ENCODE measurements at places on chromosomes 3 and 15.

DNA sequence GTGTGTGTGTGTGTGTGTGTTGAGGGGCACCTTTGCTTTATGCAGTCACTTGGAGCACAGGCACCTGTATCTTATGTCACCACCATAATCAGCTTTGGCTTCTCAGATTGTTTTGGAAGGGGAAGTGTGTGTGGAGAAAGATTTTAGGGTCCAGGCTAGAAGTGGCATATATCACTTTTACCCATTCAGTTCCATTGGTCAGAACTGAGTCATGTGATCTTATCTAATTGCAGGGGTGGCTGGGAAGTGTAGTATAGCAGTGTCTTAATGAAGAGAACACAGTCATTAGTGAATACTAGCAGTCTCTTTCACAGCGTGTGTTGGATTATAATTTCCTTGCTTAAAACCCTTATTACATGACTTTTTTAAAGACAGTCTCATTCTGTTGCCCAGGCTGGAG, 20.6 kb downstream of the NCK1 start:
- DNase-seq: no peak

GRCh38 chr3:172673210-172673679, 37.6 kb downstream of the NCEH1 start:
- no peak for DNase-seq

DNA sequence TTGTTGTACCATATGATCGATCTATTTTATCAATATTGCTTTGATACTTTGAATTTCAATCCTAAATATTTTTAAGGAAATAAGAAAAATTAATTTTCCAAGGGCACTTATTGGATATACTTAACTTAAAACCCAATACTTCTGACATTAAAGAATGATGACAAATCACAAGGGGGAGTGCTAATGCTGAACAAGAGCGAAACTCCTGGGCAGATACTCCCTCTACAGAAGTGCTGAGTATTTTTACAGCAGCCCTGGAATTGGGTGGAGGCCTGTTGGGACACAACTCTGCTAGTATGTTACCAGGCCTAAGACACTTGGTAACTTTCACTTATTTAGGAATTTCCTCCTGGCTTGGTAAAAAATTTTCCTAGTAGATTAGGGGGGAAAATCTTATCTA, 46.2 kb downstream of the DENND6A start:
- DNase-seq: no peak

DNA sequence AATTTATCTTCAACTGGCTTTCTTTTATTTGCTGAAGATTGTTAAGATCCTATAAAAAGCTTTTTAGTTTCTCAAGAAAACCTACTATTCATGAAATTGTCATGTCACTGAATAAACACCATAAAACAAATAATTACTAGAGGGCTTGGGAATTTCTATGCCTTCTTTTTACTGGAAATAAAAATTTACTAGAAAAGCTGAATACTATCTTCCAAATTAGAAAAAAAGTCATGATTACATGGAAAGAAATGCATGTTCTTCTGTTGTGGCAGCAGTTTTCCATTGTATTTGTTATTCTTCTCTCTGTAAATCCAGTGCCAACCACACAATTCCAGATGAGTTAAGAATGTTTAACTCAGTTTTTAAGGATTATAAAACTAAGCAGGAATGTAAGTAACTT, 153.8 kb downstream of the RAP2B start:
- no peak for DNase-seq

DNA sequence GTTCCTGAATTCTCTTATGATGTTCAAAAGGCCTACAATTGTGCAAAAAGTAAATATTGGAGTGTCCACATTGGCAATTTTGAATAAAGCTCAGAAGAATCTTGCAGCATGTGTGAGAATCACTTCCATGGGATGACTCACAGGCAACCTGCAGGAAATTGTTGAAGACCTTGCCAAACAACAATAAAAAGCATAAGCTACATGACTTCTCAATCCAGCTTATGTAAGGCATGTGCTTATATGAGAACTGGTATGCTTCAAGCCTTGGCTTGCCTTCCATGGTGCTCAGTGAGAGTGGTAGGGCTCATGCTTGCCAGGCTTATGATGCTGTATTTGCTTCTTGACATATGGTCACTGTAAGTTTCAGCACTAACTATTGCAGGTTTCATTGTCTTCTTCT, 18.4 kb upstream of the BCHE start:
- no peak for DNase-seq

GRCh38 chr15:96054621-96055020, 275.9 kb upstream of the NR2F2 start:
- no peak for DNase-seq

DNA sequence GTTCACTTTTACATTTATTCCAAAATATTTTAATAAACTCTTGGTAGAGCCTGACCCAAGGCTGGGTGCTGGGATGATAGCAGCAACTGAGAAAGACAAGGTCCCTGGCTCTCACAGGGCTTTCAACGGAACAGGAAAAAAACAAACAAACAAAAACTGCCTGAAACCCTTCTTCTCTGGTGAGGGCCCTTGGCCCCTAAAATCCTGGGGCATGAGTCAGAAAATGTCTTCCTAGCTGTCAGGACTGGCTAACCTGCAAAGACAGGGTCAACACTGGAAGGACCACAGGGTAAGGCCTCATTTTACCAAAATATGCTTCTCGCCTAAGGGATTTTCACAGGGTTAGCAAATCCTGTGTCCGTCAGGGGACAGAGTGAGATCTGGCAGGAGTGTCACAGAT, 45.7 kb upstream of the WNT5A start:
- DNase-seq: no peak

- DNase-seq: no peak
These were observed 5.1 kb downstream of the ABHD5 start for GRCh38 chr3:43695863-43696262.

GRCh38 chr3:18853269-18853668, 295.0 kb upstream of the KCNH8 start:
- DNase-seq: no peak

DNA sequence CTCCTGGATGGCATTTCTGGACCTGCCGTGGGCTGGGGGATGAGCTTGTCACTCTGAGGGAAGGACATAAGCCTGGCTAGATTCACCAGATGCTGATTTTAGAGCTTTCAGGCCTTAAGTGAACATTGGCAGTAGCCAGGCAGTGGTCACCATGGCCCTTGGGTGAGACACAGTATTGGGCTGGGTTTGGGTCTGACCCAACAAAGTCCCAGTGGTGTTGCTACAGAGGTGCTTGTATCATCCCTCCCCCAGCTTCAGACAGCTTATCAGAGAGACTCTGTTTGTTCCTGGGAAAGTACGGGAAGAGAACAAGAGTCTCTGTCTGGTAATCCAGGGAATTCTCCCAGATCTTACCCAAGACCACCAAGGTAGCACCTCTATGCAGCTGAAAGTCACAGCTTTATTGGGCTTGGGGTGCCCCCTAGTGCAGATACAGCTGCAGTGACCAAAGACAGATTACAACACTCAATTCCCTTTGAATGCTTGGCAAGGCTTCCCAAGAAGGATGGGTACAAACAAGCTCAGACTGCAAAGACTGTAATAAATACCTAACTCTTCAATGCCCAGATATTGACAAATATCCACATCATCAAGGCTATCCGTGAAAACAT, 9.8 kb upstream of the RUVBL1 start:
- DNase-seq: peak; percentile 36

- DNase-seq: no peak
These were observed 30.6 kb downstream of the MB21D2 start for GRCh38 chr3:192887047-192887446.

- no peak for DNase-seq
These were observed 33.3 kb downstream of the GLB1 start for GRCh38 chr3:33063651-33064051.

GRCh38 chr15:100869151-100869999, 10.3 kb upstream of the ALDH1A3 start:
- DNase-seq: no peak

DNA sequence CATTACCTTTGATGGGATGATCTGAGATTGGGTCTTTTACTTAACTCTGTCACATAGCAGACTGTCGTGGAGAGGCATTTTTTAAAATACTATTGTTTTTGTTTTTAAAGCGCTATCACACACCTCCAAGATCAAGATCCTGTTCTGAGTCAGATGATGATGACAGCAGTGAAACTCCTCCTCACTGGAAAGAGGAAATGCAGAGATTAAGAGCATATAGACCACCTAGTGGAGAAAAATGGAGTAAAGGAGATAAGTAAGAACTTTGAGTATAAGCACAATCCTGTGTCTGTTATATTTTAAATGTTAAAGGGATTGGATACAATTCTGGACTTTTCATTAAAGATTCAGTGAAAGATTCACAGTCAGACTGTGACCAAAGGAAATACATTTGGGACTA, 18.4 kb upstream of the ZBTB47 start:
- no peak for DNase-seq

DNA sequence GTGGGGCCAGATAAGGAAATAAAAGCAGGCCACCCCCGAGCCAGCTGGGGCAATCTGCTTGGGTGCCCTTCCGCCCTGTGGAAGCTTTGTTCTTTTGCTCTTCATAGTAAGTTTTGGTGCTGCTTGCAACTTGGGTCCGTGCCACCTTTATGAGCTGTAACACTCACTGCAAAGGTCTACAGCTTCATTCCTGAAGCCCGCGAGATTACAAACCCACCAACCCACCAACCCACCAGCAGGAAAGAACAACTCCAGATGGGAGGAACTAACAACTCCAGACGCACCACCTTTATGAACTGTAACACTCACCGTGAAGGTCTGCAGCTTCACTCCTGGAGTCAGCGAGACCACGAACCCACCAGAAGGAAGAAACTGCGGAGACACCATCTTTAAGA, 84.2 kb upstream of the ARRDC4 start:
- no peak for DNase-seq

GRCh38 chr3:69320871-69321271, 65.0 kb downstream of the FRMD4B start:
- DNase-seq: no peak

DNA sequence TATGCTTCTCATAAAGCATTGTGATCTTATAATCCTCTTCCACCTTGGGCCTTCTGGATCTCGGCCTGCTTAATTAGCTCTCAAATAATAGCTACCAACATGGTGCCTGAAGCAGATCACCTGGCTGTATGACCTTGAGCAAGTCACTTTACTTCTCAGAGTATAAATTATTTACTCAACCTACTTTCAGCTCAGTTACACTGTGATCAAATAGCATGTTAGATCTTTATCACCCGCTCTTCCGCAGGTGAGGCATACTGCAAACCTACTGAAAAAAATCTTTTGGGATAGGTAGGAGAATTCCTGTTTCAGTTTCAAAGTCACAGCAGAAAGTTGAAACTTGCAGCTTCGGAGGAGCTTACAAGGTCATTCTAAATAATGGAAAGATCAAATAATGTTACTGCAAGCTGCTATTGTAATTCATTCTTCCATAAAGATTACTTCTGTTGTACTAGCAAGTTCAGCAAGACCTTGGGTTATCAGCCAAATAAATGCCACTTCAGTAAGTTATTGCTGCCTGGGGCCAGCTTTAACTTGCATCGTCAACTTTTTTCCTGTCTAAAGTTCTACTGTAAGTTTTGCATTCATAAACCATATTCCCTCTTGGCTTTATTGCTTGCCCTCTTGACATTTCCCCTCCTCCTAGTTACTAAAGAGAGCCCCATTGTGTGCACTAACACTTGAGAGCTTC, 268.4 kb upstream of the ATP11B start:
- DNase-seq: no peak

DNA sequence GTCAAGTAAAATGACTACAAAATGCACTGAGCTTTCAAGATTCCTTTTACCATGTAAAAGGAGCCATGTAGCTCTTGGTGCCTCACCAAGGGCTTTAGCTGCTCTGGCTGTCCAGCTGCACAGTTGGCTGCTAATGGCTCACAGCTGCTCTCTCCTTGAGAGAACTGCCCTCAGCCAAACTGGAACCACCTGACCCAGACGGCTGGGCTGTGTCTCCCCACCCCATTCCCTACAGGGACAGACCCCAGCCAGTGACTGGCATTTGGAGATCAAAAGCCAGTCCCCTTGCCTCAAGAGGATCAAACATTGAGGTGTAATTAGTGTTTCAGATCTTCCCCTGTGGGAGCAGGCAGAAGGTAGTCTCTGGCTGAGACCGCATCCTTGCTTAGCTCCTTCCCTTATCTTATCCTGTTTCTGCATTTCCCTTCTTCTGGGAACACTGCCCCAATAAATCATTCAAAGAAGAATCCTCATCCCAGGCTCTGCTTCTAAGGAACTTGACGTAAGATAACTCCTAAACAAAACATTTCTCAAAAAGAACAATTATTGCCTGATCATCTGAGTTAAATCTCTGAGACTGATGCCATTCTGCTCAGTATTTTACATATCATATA, 28.6 kb upstream of the UBE2E2 start:
- no peak for DNase-seq

GRCh38 chr15:32718227-32718820, 520 bp downstream of the GREM1 start:
- DNase-seq: no peak

DNA sequence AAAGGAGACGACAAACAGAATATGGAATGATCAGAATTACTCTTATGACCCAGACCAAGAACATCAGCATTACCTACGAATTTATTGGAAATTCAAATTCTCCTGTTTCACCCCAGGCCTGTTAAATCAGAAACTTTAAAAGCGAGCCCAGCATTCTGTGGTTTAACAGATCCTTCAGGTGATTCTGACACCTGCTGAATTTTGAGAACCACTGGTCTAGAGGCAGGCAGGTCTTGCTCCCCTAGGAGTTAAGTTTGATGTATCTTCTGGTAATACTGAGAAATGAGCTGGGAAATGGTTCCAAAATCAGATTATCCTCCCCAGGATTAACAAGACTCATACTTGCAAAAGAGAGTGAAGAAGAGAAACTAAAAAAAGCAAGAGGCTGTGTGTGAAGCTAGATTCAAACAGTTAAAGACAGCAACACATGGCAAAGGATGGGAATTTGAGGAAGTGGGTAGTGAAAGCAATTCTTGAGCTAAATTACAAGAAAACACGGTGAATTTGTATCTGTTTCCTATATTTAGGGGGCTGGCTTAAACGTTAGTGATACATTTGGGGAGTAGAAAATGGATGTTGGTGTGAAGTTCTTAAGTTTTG, 66.0 kb downstream of the FLNB start:
- no peak for DNase-seq

GRCh38 chr15:73628976-73629797, 4.0 kb downstream of the NPTN start:
- DNase-seq: no peak

GRCh38 chr15:39669661-39670060, 88.8 kb downstream of the THBS1 start:
- no peak for DNase-seq

DNA sequence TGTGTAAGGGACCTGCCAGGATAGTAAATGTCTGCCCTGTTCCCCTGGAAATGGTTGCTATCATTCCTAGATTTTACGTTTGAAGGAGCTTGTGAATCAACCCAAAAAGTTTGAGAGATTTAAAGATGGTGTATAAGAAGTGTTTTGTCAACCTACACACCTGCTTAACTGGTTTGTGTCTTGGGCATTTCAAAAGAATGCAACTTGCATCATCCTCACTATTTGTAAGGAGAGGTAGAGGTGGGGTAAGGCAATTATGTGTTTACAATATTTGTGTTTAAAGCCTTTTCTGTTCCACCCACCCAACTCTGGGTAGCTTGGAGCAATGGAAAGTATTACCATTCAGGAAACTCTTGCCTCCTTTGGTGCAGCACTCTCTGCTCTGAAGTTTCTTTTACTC, 314.2 kb upstream of the RARB start:
- no peak for DNase-seq
